ENCODE measurements at places on chromosomes 16 and 17.

GRCh38 chr17:15083225-15083624, 181.9 kb downstream of the PMP22 start:
- DNase-seq, result no peak

DNA sequence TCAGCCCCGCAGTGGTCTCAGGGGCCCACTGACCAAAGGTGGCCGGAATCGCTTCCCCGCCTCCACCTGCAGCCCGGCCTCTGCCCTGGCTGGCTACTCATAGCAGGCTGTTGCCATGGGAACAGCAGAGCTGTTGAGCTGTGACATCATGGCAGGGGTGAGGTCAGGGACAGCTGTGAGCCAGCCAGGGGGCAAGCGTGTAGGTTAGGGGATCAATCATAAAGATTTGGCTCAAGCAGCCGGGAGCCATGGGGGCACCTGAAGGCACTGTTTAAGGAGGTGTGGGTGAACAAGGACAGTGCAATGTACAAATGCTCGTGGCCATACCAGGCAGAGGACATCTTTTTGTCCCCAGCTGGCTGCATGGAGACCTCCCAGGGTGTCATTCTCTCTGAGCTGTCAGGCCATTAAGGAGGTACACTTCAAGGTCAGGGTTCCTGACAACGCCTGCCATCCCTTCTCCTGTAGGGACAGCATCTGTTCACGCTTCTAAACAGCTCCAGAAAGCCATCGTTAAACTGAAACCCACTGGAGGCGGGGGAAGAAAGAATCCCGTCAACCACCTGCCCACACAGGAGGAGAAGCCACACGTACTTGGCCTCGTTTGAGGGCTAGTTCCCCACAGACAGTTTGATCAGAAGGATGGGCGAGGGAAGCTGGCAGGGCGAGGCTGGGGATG, at the start of gene CEP295NL:
CEP295NL (minus strand) TSS at position 101 of the 679 bp plus-strand sequence. CDS start 1,373 bp downstream, outside the sequence.
- peak; percentile 32 for DNase-seq

DNA sequence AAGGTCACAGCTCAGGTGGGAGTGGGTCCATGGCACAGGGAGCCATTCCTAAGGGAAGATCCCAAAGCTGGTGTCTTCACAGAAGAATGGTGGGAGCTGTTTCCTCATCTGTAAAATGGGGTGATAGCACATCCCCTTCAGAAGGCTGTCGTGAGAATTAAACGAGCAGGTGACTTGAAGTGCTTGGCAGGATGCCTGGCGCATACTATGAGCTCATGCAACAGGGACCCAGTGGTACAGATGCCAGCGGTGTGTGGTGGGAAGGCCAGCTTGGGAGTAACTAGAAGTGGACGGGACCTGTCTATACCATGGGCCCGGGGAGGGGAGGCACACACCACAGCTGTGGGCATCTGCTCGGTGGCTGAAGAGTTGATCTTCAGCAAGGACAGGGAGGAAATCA, 189.3 kb upstream of the TNRC6C start:
- no peak for DNase-seq

- DNase-seq, result no peak
Observed at GRCh38 chr16:86800894-86801293, 222.5 kb downstream of the FOXL1 start.

- DNase-seq, result no peak
Observed at GRCh38 chr16:29107299-29107698, 122.4 kb downstream of the LAT start.

DNA sequence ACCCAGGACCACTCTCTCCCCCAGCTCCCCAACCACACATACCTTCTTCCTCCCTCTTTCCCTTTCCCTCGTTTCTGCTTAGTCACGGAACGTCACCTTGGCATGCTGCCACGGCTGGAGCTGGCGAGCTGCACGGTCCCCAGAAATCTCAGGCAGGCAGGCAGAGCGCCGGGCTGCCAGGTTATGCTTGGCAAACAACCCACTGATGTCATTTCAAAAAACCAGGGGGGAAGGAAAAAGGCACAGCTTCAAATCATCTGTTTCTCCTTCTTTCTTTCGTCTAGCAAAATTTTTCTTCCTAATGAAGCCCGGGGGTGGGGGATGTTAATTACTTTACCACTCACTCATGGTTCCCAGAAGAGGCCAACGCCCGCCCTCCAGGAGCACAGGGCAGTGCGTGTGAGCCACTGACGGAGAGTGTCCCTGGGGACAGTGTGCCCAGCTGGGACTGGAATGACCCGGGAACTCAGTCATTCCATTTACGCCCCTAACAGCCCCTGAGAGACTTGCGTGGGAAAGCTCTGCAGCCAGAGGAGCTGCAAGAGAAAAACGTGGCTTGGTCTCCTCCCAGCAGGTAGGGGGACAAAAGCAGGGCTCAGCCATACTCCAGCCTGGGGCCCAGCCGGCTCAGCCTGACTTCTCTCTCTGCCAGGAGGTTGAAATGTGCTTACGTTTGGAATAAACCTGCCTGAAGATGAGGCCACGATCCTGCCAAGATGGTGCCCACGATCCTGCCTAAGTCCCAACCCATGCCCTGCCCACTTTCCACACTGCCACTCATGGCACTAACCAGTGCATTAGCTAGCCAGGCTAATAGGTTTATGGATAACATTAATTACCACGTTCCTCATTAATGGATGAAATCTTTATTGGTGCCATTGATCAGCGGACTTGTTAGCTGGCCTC, 198.9 kb downstream of the ZFHX3 start:
- no peak for DNase-seq

- peak; percentile 26 for DNase-seq
Observed at GRCh38 chr17:81471818-81472456, 40.7 kb downstream of the ACTG1 start.

GRCh38 chr17:37225465-37225864, 150.3 kb upstream of the C17orf78 start:
- DNase-seq, result no peak

DNA sequence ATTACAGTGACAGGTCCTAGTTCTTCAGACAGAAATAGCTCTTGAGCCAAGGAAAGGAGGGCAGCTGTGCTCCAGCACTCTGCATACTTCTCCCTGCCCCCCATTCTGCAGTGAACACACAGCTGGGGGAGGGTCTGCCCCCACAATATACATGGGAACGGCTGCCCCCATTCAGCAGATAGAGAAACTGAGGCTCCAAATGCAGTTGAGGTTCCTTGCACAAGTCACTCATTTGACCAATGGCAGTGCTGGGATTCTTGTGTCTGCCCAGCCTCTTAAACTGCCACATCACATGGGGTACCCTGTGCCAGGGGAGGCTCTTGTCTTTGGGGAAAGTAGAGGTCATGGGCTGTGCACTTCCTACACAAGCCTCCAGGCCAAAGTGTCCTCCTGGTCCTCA, 10.9 kb upstream of the PDP2 start:
- no peak for DNase-seq

GRCh38 chr16:15542734-15543347, 100.1 kb downstream of the MARF1 start:
- no peak for DNase-seq

DNA sequence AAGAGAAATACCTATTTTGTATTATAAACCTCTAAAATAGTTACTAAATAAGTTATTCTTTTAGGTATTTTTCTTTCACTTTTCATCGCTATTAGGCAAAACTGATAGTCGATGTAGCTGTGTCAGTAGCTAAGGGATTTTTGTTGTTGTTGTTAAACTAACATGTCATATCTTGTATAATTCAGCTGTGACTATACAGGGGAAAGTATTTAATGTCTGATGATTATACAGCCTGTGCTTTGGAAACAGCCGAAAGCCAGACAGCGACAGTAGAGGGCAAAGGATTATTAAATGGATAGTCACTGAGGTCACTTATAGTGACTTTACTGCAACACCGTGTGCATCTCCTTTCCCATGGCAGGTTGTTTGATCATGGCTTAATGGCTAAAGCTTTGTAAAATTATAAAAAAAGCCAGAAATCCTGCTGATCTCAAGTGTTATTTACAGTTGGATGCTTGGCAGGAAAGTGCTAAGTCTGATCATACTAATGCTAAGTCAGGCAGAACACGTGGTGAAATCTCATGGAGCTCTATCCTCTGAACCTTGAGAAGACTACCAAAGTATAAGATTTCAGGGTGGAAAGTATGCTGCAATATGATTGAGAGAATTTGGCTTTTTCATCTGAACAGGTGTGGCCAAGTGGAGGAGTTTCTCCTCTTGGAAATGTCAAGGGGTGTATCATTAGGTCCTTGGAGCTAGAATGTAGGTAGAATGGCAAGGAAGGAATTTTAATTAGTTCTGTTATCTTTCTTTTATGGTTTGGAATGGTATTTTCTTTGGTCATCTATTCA, 88.4 kb downstream of the FTO start:
- DNase-seq, result no peak

GRCh38 chr17:76009447-76009846, 8.8 kb downstream of the CDK3 start:
- DNase-seq, result no peak

DNA sequence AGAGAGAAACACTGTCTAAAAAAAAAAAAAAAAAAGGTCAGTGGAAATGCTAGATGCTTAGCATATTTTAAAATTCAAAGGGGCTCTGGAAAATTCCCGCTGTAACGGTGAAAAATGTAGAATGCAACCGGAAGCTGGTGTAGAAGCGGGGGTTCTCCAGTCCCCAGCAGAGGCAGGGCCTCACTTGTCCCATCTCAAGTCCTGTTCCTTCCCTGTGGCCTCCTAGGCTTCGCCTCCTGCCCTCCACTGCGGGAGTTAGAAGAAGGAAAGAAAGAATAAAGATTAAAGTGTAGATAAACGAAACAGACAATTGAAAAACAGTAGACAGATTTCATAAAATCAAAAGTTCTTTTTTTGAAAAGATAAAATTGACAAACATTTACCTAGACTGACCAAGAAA, 14.8 kb upstream of the ZNF287 start:
- no peak for DNase-seq

DNA sequence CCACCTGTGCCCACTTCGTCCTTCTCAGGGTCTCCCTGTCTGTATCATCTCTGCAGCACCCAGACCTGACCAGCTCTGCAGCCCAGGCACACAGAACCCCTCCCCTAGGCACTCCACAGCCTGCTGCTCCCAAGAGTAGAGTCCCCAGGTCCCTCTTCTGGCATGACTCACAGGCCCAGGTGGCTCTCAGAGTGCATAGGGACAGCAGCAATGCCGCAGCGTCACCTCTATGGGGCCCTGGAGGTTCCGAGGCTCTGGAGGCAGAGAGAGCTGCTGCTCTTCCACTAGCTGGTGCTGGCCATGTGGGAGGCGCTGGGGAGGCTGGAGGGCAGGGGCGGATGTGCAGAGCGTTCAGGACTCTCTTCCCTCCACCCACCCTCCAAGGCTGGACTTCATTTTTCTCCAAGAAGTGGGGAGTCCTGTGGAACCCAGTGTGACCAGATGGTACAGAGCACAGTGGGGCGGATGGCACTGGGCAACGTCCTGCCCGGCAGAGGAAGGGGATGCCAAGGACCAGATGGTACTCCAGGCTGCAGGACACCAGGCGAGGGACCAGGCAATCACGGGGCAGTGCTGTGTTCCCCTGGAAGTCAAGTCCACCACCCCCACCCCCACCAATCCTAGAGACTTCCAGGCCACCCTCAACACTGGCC, 151.7 kb downstream of the RBFOX3 start:
- DNase-seq, result no peak

- DNase-seq, result no peak
Observed at GRCh38 chr17:18921485-18921884, 30.5 kb upstream of the SLC5A10 start.

DNA sequence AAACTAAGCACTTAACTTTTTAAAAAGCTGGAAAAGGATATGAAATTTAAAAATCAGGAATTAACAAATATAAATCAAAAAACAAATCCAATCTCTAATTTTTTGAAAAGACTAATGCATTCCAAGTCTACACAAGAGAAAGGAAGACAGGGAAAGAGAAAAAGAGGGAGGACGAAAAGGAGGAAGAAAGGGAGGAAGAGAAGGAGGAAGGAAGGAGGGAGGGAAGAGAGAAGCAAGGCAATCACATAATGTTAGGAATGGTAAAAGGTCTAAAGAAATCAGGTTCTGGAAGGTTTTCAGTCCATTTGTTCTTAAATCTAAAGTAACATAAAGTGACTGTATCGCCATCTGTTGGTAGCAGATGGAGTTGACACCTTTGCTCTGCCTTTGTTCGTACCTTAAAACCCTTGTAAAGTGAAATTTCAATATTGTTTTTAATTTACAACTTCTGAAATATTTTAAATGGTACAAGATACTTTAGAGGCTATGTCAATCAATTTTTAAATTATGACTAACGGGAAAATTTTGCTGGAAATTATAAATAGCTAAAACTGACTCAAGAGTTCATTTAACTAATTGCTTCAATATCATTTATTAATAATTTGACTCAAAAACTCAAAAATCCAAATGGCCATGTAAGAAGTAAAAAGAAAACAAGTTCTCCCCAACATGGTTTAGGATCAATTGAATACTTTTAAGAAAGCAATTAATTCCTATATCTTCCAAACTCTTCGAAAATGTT, 20.4 kb upstream of the CDYL2 start:
- DNase-seq, result peak; percentile 38

GRCh38 chr17:2239170-2239551, 64.4 kb downstream of the SMG6 start:
- no peak for DNase-seq

DNA sequence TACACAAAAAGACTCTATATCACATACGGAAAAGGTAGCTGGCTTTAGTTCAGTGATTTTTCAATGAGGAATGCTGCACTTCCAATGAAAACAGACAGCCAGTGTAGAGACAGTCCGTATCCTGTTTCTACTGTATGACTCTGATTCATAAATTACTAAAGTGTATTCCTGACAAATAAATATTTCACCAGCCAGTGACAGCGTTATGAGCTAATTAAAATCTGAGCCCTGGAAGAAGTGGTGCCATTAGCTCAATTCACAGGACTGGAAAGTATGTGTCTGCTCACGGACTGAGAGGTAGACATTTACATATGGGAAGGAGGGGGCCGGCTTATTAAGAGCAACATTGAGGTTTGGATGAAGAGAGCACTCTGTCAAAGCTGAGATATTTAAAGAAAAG, 207.9 kb upstream of the RBFOX1 start:
- DNase-seq, result no peak

DNA sequence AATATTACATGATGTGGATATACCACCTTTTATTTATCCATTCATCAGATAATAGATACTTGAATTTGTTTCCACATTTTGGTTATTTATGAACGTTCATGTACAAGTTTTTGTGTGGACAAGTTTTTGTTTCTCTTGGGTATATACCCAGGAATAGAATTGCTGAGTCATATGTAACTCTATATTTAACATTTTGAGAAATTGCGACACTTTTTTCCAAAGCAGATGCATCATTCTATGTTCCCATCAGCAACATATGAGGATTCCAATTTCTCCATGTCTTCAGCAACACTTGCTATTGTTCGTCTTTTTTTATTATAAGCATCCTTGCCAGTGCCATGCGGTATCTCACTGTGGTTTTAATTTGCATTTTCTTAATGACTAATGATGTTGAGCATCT, 93.9 kb downstream of the GSG1L start:
- DNase-seq, result no peak

GRCh38 chr16:87423429-87423828, 31.3 kb downstream of the MAP1LC3B start:
- DNase-seq, result no peak

DNA sequence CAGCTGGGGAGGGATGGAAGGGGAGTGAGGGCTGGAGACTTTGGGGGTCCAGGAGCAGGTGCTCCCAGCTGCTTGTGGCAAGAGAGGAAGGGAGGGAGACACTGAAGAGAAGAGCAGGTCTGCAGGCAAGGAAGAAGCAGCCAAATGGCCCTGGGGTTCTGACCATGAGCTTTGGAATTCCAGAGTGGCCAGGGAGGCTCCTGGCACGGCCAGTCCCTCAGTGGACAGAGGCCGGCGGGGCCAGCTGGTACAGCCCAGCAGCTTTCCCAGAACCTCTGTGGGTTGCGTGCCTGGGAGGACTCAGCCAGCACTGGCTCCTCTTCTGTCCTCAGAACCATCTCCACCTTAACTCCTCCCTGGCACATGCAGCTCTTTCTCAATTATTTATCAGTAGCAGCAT, 233.0 kb downstream of the MSI2 start:
- DNase-seq, result no peak

GRCh38 chr17:189444-189843, 8.0 kb upstream of the DOC2B start:
- no peak for DNase-seq
